ENCODE measurements at places on chromosomes 5 and 9.

DNA sequence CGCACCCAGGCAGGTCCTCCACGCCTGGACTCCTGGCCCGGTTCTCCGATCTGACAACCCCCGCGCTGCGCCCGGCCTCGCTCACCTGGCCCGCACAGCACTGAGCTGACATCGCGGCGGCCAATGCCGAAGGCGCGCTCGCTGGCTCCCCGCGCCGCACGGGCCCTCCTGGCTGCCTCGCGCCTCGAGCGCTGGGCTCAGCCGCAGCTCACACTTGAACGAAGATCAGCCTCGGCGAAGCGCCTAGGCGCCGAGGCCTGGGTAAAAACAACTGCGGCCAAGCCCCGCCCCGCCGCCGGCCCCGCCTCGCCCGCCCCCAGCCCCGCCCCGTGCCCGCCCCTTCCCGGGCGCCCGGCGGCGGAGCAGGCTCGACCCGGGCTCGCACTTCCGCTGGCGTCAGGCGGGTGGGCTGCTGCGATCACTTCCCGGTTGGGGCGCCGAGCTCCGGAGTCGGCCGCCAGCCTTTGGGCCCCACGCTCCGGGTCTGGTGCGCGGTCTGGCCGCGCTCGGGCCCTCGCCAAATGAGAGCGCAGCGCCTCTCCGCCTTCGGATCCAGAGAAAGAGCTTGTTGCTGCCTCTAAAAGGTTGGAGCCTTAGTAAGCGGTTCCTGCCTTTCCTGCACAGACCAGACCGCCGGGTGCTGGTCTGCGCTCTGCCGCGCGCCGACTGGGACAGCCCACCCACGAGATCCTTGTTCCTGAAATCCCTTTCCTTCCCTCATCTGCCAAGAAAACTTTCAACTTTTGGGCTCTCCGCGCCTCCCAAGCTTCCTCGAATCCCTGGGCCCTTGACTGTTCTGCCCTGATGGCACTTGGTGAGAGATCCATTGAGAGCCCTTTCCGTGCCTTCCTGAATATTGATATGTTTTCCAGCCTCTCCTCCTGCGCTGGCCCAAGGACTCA lies at the start of gene SERINC5:
Gene SERINC5 (minus strand): TSS at position 238 of the 902 bp plus-strand sequence. CDS start 126 bp downstream, at position 112.
- ATAC-seq = peak; percentile 93

- peak; percentile 43 for ATAC-seq
Observed at GRCh38 chr5:164296603-164297080, 791.2 kb downstream of the MAT2B start.

DNA sequence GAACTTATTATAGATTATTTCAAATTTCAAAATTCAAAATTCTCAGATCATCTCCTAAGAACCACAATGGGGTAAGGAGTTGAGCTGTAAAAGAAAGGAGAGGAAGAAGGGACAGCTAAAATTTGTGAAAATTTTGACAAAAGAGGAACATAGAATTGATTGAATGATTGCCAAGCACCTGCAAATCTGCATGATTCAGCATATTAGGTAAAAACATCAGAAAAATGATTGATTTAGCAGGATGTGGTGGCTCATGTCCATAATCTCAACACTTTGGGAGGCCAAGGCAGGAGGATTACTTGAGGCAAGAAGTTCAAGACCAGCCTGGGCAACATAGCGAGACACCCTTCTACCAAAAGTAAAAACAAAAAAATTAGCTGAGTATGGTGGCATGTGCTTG lies 14.3 kb downstream of the TMEM161B start:
- no peak for ATAC-seq

DNA sequence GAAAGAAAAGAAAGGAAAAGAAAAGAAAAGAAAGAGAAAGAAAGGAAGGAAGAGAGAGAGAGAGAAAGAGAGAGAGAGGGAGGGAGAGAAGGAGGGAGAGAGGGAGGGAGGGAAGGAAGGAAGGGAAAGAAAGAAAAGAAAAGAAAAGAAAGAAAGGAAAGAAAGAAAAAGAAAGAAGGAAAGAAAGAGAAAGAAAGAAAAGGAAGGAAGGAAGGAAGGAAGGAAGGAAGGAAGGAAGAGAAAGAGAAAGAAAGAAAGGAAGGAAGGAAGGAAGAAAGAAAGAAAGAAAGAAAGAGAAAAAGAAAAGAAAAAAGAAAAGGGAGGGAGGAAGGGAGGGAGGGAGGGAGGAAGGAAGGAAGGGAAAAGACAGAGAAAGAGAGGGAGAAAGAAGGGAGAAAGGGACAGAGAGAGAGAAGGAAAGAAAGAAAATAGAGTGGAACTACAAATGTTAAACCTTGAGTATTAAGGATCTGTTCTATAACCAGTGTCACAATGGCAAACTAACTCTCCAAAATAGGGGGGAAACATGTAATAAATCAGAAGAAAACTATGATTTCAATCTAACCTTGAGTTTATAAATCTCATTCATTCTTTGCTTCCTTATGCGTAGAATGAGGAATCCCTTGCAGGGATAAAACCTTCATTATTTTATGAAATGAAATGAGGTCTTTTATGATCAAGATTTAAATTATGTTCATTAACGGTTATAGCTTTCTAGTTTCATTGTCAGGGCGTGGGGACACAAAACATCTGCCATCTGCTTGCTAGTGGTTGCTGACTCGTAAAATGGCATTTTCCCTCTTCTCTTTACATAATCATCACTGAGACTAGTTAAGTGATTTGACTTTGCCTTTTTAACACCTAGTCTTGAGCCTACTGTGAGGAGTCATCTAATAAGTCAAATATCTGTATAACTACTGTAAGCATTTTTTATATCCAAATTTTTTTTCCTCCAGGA lies 40.7 kb upstream of the RAD23B start:
- ATAC-seq = no peak

DNA sequence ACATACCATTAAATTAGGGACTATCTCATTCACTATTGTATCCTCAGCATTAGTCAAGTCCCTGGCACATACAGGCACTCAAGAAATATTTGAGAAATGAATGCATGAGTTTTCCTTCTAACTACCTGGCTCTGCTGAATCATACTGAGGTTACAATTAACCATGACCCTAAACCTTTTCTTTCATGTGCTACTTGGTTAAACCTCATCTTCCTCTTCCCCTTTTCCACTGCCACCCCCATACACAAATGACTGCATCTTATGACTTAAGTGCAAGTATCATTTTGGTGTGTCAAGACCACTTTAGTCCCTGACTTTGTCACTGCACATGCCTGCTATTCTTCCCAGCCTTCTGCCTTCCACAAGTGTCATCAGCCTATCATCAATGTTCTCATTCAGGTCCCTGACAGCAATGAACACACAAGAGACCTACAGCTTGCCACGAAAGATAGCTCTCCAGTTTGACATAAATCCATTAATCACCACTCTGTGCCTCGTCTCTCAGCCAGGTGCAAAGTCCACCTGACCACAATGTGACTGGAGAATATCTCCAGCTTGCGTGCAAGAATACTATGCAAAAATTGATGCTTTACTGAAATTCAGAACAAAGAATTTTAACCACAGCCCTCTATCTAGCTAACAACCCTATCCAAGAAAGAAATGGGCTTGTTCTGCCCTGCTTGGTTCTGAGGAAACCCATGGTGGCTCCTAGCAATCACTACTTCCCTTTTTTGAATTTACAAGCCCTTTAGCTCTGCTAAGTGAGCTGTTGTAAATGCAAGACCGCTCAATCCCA lies 74.5 kb downstream of the MAPKAP1 start:
- ATAC-seq = peak; percentile 89

- ATAC-seq = no peak
Observed at GRCh38 chr5:106680330-106680729, 990.4 kb downstream of the EFNA5 start.

GRCh38 chr5:14552017-14552416 lies 29.6 kb upstream of the OTULINL start:
- no peak for ATAC-seq

- no peak for ATAC-seq
Observed at GRCh38 chr9:104907278-104907951, 20.5 kb downstream of the ABCA1 start.

All from stimulated activated memory B cell treated with anti-CD40 and anti-IgM and Interleukin-4, amounts not matched to agents 10 μg/mL and 1 μg/mL and 100 μg/mL, for 72 hours (primary cell).